Activated CD4-positive, alpha-beta T cell treated with anti-CD3 and anti-CD28 coated beads for 1 hour (primary cell): ENCODE measurements at places on chromosomes 1 and 21.

- DNase-seq = no peak
These were observed 136.9 kb upstream of the SAMSN1 start for GRCh38 chr21:14683063-14683462.

DNA sequence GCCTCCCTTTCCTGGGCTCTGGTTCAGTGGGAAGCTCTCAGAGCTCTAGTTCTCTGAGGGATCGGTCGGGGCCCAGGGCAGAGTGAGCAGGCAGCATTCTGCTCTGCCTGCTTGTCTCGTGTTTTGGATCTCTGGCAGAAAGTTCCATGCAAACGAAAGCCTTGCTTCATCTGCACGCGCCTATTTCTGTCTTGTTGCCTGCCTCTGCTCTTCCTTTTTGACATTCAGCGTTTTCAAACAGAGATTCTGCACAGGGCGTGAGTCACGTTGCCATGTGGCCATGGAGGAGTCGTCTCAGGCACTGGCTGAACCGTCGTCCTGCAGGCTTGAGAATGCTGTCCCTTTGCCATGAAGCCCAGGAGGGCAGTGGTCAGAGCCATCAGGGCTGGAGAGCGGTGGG lies 20.3 kb downstream of the AJAP1 start:
- DNase-seq = no peak

- DNase-seq = no peak
These were observed 186.9 kb upstream of the ADGRL4 start for GRCh38 chr1:79193211-79194079.

DNA sequence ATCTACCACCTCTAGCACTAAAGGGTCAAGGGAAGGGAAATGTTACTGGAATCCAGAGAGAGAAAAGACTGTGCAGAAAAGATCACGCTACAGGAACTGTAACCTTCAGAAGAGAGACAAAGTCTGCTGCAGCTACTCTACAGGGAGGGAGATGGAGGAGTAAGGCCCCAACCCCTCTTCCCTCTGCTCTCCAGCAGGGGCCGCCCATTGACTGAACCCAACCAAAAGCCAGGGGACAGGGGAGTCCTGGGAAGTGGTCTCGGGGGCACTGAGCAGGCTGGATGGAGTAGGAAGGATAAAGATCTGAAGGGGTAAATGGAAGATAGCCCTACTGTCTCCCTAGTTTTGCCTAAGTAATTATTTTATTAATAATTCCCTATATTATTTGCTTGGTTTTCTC lies 72.8 kb upstream of the NR5A2 start:
- no peak for DNase-seq

GRCh38 chr21:41928621-41929220 lies 25.1 kb downstream of the C2CD2 start:
- no peak for DNase-seq

GRCh38 chr1:226369110-226369509 lies 38.8 kb downstream of the PARP1 start:
- no peak for DNase-seq

GRCh38 chr1:3336641-3337630 lies 117.5 kb upstream of the ARHGEF16 start:
- DNase-seq = no peak

DNA sequence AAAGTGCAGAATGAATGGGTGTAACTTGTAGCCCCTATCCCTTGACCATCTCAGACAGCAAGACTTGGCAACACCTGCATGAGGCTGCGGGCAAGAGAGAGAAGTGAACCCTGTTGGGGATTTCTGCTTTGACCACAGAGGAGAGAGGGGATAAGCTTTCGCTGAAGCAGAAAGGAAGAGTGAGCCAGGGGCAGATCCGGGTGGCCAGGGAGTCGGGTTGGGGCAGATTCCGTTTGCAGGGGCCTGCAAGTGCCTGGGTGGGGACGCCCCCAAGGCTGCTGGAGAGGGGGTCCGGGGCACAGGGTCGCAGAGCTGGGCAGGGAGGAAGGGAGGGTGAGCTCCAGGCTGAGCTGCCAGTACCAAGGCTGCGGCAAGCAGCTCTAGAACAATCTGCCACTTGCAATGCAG lies 25.3 kb upstream of the PIK3CD start:
- DNase-seq = no peak

- DNase-seq = no peak
These were observed 46.4 kb downstream of the COL6A1 start for GRCh38 chr21:46027851-46028493.

DNA sequence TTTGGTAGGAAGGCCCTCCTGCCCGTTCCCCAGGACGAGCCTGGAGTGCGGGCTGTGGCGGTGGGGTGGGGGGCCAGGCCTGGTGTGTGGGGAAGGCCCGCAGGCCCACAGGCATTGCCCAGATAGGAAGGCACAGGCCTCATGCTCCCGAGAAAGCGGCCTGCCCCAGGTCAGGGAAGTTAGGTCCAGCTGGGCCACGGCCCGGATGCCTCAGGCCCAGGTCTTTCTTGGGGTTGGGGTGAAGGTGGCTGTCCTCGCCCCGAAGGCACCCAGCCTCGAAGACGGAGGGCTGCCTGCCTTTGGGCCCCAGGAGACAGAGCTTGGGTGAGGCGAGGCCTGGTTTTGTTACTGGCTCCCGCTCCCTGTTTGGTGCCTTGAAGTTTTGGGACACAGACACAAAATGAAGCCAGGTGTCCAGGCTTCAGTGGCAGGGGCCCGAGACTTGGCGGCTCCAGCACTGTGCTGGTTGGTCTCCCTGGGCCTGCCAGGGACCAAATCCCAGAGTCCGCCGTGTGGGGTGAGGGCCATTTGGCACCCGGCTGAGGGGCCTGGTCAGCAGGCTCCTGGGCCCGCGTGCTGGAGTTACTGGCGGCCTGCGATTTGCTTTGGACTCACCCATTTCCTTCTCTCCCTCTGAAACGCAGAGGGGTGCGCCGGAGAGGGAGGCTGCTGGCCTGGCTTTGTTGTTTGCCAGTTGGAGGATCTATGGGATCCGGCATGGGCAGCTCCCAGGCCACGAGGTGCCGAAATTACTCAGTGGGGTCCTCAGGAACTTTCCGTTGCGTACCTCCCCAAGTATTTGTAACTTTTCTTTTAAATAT lies 2.0 kb downstream of the SKI start:
- no peak for DNase-seq

DNA sequence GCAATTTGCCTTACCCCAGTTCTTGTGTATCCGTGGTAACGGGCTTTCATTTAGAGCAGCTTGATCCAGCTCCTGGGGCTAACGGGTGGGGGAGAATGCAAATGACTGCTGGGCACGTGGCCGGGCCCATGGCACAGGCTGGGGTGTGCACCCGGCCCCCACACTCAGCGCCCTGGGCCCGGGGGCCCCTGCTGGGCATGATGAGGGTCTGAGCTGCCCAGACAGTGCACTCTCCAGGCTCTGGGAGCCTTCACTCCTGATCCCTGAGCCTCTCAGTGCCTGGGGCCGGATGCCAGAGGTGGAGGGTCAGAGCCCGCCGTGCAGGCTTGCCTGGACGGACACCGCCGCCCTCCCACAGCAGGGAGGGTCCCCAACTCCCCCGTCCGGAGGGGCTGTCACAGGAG lies 20.1 kb upstream of the PEX10 start:
- no peak for DNase-seq

- DNase-seq = no peak
These were observed 99.6 kb upstream of the CDC42BPA start for GRCh38 chr1:227417756-227418480.

GRCh38 chr1:101388904-101389546 lies 152.2 kb downstream of the S1PR1 start:
- no peak for DNase-seq

DNA sequence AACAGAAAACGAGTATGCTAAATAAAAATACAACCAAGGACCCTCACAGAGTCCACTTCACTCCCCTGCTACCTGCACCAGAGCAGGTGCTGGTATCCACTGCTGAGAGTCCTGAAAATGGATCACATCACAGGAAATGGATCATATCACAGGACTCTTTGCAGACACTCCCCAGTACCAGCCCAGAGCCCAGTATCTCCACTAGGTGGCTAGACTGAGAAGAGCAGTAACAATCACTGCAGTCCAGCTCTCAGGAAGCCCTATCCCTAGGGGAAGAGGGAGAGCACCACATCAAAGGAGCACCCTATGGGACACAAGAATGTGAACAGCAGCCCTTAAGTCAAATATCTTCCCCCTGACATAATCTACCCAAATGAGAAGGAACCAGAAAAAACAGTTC lies 28.0 kb downstream of the AGBL4 start:
- no peak for DNase-seq

DNA sequence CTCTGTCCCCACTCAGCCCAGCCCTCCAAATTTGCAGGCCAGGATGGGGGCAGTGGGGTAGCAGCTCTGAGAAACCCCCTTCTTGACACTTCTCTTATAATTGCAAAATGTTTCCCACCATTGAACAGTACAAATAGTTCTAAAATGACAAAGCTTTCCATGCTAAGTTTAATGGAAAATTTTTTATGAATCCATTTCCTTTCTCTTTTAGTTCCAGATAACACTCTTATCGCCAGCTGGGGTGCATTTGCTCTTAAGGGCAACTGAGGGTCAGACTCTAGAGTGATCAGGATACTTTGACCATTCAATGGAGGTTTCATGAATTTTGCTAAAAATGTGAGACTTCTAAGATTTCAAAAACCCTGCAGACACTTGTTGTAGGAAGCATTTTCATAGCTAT lies 29.9 kb downstream of the PIK3C2B start:
- DNase-seq = no peak

- no peak for DNase-seq
These were observed 103.3 kb upstream of the KCNK2 start for GRCh38 chr1:214979191-214979590.

DNA sequence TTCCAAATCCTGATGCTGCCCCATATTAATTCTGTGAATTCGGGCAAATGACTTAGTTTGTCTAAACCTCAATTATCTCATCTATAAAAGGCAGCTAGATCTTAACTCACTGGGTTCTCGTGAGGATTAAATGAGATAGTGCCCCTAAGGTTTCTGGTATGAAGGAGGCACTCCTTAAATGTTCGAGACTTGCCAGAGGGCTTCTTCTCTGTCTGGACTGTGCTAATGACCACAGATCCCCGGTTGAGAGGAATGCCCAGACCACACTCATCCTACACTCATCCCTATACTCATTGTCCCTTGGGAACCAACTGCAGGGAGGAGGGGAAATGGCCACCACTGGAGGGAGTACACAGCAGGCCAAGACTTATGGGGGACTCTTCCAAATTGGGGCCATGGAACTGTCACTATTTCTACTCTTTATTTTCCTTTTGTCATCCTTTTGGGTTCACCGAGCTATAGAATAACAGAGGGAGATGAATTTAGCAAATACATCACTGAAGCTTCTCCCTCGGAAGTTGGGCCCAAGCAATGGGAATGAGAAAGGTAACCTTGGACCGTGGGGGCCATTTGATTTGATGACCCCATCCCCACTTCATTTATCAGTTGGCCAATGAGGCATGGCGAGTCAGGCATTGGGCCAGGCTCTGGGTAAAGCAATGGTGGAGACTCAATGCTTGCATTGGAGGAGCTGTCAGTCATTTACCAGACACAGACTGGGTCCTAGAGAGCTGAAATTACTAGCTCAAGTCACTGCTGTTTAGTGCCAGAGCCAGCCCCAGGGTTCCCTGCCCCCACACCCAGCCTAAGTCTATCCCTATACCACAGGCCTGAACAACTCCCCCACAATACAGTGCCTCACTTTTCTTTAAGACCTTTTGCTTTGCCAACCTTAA lies 5.1 kb downstream of the ATF3 start:
- DNase-seq = no peak
